Kidney (tissue), 22 donors: ENCODE measurements at places on chromosomes 2 and 18.

- no peaks in the 10 kb centered on the region for H3K4me1 ChIP-seq
- H3K27me3 ChIP-seq = no peaks in the 10 kb centered on the region
- H3K36me3 ChIP-seq = no peaks in the 10 kb centered on the region
- no peak for DNase-seq
- no peak overlapping the region for H3K27ac ChIP-seq
Measured at GRCh38 chr2:26001743-26002351, 19.6 kb upstream of the KIF3C start.

DNA sequence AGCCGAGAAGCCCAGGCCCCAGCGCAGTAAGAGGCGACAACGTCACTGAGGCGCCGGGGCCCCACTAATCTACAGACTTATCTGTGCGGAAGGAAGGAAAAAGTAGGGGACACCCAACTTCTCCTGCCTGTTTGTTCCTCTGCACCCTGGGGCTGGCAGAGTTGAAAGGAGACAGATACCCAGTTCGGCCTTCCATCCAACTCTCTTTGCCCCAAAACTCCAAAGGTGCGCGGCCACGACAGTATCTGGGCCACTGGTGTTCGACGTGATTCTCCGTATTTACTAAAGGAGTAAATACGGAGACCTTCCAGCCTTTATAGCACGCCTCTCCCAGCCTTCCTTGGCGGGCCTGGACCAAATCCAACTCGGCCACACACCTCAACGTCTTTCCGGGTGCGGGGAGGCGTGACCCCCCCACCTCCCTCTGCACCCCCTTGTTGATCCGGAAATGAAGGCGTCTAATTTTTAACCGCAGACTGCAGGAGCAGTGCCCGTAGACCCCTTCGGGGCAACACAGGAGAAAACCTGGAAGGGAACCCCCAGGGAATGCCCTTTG, 1.6 kb downstream of the SMAD7 start:
- H3K36me3 ChIP-seq = no peaks in the 10 kb centered on the region
- H3K27me3 ChIP-seq = no peaks in the 10 kb centered on the region
- peak overlapping the region; percentile 92 for H3K27ac ChIP-seq

DNA sequence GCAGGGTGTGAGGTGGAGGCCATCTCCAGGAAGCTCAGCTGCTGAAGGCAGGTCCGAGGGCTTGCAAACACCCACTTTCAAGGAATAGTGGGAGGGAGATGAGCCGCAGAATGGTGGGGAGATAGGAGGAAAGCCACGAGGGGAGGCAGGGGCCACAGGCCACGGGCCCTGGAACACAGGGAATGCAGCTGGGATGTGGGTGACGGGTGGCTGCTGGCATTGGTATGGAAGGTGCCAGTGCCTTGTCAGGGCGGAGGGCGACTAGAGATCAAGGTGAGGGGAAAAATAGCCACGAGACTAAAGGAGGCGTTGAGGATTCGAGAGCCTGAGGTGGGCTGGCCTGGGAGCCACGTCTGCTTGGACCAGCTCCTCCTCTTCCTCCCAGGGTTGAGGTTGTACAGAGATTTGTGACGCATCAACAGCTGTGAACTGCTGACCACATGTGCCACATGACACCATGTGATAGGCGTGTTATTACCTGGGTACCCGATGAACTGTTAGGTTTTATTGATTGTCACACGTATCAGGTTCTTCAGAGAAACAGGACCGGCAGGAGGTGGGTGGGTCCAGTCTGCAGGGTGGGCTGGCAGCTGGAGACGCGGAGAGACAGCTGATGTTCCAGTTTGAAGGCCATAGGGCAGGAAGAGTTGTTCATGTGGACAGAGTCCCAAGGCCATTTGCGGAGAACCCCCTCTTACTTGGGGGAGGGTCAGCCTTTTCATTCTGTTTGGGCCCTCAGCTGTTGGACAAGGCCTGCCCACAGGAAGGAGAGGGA, 9.9 kb downstream of the IMPA2 start:
- peak overlapping the region; percentile 90 for H3K27ac ChIP-seq
- H3K36me3 ChIP-seq = no peaks in the 10 kb centered on the region
- H3K27me3 ChIP-seq = no peaks in the 10 kb centered on the region

GRCh38 chr2:191824398-191824797, 22.5 kb downstream of the CAVIN2 start:
- no peaks in the 10 kb centered on the region for H3K4me1 ChIP-seq
- DNase-seq = no peak
- no peak overlapping the region for H3K4me3 ChIP-seq

DNA sequence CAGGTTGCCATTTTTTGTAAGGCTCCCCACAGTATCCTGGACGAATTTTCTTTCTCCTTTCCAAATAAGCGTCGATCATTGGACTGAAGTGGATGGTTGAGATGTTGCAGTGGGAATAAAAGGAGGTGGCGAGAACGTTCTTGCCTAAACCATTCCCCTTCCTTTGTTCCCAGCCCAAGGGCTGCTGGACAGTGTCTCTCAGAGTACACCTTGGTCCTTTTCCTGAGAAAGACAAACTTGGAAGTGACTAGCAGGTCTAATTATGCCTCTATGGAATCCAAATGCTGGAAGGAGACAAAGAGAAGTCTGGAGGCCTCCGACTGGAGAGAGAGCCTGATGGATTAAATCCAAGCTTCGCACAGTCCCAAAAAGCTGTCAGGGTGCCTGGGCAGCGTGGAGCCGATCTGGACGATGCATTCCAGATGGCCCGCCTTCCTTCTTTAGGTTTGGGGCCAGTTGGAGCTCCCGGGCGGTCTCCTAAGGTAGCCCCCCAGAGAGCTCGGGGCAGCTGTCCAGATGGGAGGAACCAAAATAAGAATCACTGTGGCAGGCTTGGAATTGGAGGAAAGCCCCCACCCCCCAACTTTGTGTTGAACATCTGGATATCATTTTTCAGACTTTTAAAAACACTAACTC, 186.8 kb downstream of the TMEM247 start:
- no peak overlapping the region for H3K27ac ChIP-seq
- no peaks in the 10 kb centered on the region for H3K27me3 ChIP-seq
- H3K4me3 ChIP-seq = no peak overlapping the region
- peak; percentile 94 for DNase-seq

DNA sequence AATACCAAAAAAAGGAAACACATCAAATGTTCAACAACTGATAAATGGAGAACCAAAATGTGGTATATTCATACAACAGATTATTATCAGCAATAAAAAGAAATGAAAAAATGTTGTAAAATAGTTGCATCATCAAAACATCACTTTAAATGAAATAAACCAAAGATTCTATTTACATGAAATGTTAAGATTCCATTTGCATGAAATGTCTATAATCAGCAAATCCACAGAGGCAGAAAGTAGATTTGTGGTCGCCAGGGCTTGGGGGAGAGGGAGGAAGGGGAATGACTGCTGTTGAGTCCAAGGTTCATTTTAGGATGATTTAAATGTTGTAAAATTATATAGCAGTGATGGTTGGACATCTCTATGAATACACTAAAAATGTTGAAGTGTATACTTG, 181.9 kb downstream of the RTP5 start:
- H3K36me3 ChIP-seq = no peaks in the 10 kb centered on the region
- no peak for DNase-seq
- peaks cover 6% of the 10 kb centered on the region for H3K27me3 ChIP-seq

DNA sequence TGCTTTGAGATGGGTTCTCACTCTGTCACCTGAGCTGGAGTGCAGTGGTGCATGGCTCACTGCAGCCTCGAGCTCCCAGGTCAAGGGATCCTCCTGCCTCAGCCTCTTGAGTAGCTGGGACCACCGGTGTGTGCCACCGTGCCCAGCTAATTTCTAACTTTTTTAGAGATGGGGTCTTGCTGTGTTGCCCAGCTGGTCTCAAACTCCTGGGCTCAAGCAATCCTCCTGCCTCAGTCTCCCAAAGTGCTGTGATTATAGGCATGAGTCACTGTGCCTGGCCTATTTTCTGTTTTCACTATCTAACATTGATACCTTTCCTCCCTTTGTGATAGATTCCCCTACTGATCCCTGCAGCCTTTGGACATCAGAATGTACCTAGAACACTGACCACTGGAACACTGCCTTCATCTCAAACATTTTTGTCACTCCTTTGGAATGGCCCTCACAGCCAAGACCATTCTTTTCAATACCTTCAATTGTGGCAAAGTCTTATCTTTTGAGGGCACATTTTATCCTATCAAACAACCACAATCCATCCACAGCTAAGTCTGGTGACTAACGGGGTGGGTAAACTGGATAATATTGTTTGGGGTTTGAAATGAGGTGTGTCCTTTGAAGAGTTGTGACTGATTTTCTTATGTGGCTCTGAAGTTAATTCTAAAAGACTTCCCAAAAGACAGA, 43.7 kb downstream of the EPAS1 start:
- H3K4me3 ChIP-seq = no peak overlapping the region
- H3K27ac ChIP-seq = no peak overlapping the region
- no peak for DNase-seq
- H3K27me3 ChIP-seq = no peaks in the 10 kb centered on the region
- no peaks in the 10 kb centered on the region for H3K36me3 ChIP-seq

GRCh38 chr2:100939445-100939844, 62.6 kb upstream of the RPL31 start:
- H3K36me3 ChIP-seq = peaks cover 2% of the 10 kb centered on the region
- H3K27me3 ChIP-seq = no peaks in the 10 kb centered on the region

GRCh38 chr2:187912950-187913349, 358.7 kb upstream of the TFPI start:
- DNase-seq = no peak
- H3K27ac ChIP-seq = no peak overlapping the region
- H3K4me3 ChIP-seq = no peak overlapping the region
- H3K36me3 ChIP-seq = no peaks in the 10 kb centered on the region
- H3K27me3 ChIP-seq = no peaks in the 10 kb centered on the region

DNA sequence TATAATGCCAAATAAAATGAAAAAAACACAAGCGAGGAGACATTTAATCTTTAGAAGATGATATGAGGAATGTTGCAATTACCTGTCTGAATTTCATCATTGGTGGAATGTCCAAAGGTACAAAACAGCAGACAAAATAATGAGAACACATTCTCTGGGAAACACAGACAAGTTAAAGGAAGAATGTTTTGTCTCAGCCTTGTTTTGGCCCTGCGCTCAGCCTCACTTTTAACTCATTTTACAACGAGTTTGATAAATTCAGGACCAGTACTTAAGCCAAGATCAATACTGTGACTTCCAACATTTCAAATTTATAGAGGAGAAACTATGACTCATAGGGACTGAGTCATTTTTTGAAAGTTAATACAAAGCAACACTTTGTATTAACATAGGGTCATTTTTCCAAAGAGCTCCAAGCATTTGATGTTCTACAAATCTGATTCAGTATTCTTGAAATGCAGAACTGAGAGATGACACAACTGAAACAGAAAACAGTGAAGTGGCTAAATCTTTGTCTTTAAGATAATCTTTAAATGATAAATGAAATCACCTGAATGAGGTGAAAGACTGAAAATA, 833.2 kb upstream of the CHAC2 start:
- no peak for DNase-seq
- H3K4me1 ChIP-seq = no peaks in the 10 kb centered on the region
- H3K27ac ChIP-seq = no peak overlapping the region
- no peaks in the 10 kb centered on the region for H3K27me3 ChIP-seq

DNA sequence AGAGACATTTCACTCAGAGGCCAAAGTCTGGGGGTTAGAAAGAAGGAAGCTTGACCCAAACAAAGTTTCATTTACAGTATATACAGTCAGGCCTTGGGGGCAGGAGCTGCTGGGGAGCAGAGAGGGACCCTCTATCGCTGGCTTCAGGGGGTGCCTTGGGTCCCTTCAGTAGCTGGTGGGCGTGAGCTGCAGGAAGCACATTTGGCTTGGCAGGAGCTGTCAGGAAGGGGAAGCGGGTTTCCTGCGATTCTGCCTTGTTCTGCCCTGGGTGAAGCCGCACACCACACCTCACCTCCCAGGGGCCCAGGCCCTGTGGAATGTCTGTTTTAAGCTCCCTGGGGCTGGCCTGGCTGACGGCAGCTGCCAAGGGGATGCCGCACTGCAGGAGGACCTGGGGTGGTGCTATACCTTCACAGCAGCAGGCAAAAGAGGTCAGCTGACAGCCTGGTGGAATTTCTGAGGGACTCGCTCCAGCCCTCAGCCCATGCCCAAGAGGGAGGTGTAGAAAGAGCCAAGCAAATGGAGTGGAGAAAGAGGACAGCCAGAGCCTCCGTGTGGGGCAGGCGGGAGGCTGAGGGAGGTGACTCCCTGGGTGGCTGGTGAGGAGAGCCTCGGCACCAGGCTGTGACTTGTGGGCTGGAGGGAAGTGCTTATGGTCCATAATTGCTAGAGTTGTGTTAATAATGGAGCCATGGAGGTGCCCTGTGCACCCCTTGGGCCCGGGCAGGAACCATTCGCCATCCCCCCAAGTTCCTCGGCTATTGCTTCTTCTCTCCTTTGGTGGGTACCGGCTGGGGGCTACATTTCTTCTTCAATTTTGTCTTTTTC, 43.9 kb downstream of the PSD4 start:
- peak overlapping the region; percentile 95 for H3K27ac ChIP-seq
- no peaks in the 10 kb centered on the region for H3K36me3 ChIP-seq
- no peak overlapping the region for H3K4me3 ChIP-seq
- H3K27me3 ChIP-seq = no peaks in the 10 kb centered on the region

- no peaks in the 10 kb centered on the region for H3K4me1 ChIP-seq
- no peak overlapping the region for H3K4me3 ChIP-seq
- no peaks in the 10 kb centered on the region for H3K36me3 ChIP-seq
- peaks cover 15% of the 10 kb centered on the region for H3K27me3 ChIP-seq
Measured at GRCh38 chr2:120589771-120590608, 145.7 kb upstream of the GLI2 start.

GRCh38 chr2:216117561-216118340, 8.6 kb downstream of the XRCC5 start:
- H3K36me3 ChIP-seq = peaks cover 57% of the 10 kb centered on the region
- no peak overlapping the region for H3K27ac ChIP-seq
- no peak for DNase-seq
- no peak overlapping the region for H3K4me3 ChIP-seq
- no peaks in the 10 kb centered on the region for H3K27me3 ChIP-seq
- peaks cover 4% of the 10 kb centered on the region for H3K4me1 ChIP-seq

GRCh38 chr2:207387001-207387571, 142.7 kb upstream of the CREB1 start:
- no peaks in the 10 kb centered on the region for H3K27me3 ChIP-seq
- no peaks in the 10 kb centered on the region for H3K36me3 ChIP-seq
- no peak for DNase-seq
- no peak overlapping the region for H3K4me3 ChIP-seq

GRCh38 chr2:239394978-239395377, 5.8 kb downstream of the HDAC4 start:
- H3K4me3 ChIP-seq = no peak overlapping the region
- no peaks in the 10 kb centered on the region for H3K27me3 ChIP-seq
- H3K27ac ChIP-seq = no peak overlapping the region
- H3K36me3 ChIP-seq = no peaks in the 10 kb centered on the region

GRCh38 chr2:28624436-28624792, 127.2 kb upstream of the PPP1CB start:
- no peak for DNase-seq
- no peak overlapping the region for H3K4me3 ChIP-seq
- H3K27ac ChIP-seq = peak overlapping the region; percentile 94
- H3K4me1 ChIP-seq = peaks cover 14% of the 10 kb centered on the region
- no peaks in the 10 kb centered on the region for H3K27me3 ChIP-seq

GRCh38 chr2:127517465-127517864, 8.8 kb downstream of the IWS1 start:
- H3K27me3 ChIP-seq = no peaks in the 10 kb centered on the region
- peaks cover 10% of the 10 kb centered on the region for H3K4me1 ChIP-seq
- H3K27ac ChIP-seq = no peak overlapping the region
- H3K36me3 ChIP-seq = peaks cover 3% of the 10 kb centered on the region
